HCEC 1CT (cell line): ENCODE measurements at places on chromosomes 2 and 18.

GRCh38 chr2:168708080-168708479 lies 94.4 kb upstream of the NOSTRIN start:
- DNase-seq: no peak

DNA sequence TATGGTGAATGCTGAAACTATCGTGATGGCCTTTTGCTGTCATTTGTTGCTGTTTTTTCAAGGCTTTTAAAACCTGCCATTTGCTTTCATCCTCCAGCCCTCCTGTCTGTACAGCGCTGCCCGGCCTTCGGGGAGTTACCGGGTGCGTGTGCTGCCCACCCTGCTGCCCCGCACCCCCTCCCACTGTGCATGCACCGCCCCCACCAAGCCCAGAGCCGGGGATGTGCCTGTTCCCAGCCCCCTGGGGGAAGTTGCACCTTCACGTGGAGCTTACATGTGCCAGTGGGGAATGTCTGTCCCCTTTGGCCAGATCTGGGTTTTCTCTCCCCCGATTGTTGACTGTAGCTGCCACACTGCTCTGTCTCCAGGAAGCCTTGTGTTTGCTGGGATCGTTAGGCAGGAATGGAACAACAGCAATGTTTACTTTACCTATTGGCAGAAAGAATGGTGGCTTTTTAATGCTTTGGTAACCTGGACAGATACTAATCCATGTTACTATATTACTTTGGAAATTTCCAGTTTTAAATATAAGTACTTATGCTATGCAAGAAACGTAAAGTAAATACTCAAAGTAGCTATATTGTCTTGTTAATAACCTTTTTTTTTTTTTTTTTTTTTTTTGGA lies 64.8 kb upstream of the RBM44 start:
- DNase-seq: no peak

GRCh38 chr2:233816771-233817170 lies 37.6 kb downstream of the HJURP start:
- DNase-seq: no peak

- no peak for DNase-seq
Measured at GRCh38 chr2:867296-867695, 83.4 kb upstream of the SNTG2 start.
